ENCODE measurements at places on chromosomes 12 and 14.
A peak's percentile ranks its signal among the peaks of the same experiment; 100 is the strongest.

- no peak for DNase-seq
Observed at GRCh38 chr12:7479771-7480170, 23.8 kb downstream of the CD163 start.

DNA sequence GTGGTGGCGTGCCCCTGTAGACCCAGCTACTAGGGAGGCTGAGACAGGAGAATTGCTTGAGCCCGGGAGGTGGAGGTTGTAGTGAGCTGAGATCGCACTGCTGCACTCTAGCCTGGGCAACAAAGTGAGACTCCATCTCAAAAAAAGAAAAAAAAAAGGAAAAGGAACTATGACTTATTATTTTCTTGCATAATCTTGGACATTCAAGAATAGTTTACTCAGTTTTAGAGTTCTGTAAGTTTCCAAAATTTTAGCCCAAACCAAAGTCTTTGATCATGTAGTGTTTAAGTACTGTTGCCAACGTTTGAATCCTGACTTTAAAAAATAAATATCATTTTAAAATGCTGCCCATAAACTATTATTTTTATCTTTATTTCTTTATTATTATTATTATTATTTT lies 6.2 kb downstream of the PSMA6 start:
- DNase-seq = no peak

DNA sequence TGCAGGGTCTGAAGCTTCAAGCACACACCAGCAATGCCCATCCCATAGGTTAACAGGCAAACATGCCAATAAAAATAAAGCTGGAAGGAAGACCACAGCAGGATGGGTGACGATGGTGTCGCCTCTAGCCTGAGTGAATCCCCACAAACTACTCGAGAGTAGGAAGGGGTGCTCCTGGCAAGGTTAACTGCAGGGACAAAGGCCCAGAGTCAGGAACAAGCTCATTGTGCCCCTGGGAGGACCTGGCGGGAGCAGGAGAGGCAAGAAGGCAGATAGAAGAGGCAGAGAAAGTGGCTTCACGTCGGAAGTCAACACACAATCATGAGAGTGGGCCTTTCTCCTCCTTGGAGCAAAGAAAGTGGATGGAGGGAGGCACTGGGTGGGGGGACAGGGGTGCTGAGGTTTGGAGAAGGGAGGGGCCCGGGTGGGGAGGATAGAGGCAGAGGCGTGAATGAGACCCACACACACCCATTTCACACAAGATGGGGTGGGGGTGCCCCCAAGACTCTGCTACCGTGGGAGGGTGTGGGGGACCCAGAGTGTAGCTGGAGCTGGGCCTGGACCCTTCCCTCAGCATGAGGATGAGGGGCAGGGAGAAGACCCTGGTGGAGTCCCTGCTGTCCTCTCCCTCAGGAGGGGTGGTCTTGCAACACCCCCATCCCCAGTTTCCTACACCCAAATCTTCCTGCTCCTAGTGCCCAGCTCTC lies 43.1 kb downstream of the DIO3 start:
- DNase-seq = no peak

- DNase-seq = peak; percentile 91
Observed at GRCh38 chr12:94640134-94640928, 10.0 kb downstream of the TMCC3 start.

DNA sequence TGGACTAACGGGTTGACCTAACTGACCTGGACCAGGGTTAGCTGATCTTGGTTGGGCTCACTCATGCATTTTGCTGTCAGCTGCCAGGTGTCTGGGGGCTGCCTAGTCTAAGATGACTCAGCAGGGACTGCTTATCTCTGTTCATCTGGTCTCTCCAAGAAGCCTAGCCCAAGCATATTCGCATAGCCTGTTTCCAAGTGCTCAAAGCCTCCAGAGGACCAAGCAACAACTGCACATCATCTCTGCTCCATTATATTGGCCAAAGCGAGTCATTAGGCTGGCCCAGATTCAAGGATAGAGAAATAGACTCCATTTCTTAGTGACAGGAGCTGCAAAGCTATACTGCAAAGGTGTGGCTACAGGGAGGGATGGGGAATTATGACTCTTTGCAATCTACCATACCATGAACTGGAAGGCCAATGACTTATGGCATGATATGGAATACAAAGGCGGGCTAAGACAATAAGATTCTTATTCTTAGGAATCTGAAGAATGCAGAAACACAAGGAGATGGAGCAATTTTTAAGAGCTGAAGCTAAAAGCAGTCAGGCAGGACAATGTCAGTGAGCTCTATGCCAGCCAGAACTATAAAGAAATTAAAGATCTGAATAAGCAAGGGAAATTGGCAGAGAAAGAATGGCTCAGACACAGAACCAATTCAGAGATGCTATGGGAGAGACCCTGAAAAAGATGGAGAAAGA lies 194.6 kb upstream of the FSCB start:
- DNase-seq = no peak

- peak; percentile 40 for DNase-seq
Observed at GRCh38 chr14:26794731-26795130, 196.9 kb upstream of the NOVA1 start.

- peak; percentile 3 for DNase-seq
Observed at GRCh38 chr12:103505371-103506236, 9.8 kb upstream of the C12orf42 start.

- no peak for DNase-seq
Observed at GRCh38 chr14:93246534-93246933, 39.5 kb downstream of the UBR7 start.
